ENCODE measurements at places on chromosomes 12 and 14.

- no peak for DNase-seq
Measured at GRCh38 chr12:111444314-111444924, 38.7 kb downstream of the SH2B3 start.

- no peak for DNase-seq
Measured at GRCh38 chr14:20492486-20492885, 12.9 kb upstream of the RNASE10 start.

- DNase-seq = no peak
Measured at GRCh38 chr14:34078117-34078743, 127.4 kb upstream of the EGLN3 start.

DNA sequence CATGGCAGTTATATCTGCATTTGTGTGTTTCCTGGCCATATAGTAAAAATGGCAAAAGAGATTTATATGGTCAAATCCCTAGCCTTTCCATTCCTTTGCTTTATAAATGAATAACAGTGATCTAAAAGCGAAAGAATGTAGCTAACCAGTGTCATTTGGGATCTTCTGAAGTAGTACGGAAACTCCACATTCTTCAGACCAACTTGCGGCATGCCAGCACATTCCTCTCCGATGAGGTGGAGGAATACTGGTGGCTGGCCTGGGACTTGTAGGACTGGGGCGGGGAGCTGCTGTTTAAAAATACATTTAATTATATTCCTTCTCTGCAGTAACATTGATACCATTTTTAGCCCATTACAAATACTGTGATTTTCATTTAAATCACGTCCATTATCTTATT lies 85.3 kb downstream of the SAMD4A start:
- DNase-seq = peak; percentile 90

- DNase-seq = peak; percentile 79
Measured at GRCh38 chr12:4118017-4118510, 155.5 kb upstream of the CCND2 start.

DNA sequence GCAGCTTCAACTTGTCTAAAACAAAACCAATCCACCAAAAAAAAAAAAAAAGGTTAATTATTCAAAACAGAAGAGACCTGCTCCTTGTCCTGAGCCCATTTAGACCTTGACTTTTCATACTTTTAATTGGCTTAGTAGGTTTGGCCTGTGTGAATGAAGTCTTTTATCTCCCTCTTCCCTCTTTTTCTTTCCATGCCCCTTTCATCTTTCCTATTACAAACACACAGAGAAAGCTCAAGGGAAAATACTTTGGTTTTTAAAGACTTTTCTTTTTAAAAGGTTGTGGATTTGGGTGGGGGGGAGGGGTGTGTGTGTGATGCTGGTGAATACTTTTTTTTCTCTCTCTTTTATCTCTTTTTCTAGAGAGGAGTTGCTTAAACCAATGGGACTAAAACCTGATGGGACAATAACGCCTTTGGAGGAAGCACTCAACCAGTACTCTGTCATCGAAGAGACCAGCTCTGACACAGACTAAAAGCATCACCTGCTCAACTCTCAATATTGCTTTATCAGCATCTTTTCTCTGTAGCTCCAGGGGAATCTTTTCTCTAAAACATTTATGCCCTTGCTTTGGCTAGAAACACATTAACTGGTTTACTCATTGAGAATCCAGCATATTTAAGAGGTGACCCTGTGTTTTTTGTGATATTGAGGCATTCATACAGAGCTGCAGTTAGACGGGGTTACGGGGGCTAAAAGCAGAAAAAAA lies 70.0 kb upstream of the TMEM263 start:
- no peak for DNase-seq

DNA sequence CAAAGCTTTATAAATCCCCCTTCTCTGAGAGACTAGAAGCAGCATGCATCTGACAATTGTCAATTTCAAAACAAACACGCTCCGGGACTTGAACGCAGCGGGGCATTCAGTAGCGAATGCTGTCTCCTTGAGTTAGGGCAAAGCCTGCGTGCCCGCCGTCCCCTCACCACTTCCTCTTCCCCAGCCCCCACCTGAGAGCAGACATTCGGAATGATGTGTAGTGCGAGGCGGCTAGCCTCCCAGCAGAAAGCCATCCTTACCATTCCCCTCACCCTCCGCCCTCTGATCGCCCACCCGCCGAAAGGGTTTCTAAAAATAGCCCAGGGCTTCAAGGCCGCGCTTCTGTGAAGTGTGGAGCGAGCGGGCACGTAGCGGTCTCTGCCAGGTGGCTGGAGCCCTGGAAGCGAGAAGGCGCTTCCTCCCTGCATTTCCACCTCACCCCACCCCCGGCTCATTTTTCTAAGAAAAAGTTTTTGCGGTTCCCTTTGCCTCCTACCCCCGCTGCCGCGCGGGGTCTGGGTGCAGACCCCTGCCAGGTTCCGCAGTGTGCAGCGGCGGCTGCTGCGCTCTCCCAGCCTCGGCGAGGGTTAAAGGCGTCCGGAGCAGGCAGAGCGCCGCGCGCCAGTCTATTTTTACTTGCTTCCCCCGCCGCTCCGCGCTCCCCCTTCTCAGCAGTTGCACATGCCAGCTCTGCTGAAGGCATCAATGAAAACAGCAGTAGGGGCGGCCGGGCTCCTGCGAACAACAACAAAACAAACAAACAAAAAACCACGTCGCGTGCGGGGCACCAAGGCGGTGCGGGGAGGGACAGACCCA lies 2.2 kb downstream of the PRMT8 start:
- DNase-seq = peak; percentile 64

- no peak for DNase-seq
Measured at GRCh38 chr14:93286212-93286890, 46.5 kb downstream of the BTBD7 start.

DNA sequence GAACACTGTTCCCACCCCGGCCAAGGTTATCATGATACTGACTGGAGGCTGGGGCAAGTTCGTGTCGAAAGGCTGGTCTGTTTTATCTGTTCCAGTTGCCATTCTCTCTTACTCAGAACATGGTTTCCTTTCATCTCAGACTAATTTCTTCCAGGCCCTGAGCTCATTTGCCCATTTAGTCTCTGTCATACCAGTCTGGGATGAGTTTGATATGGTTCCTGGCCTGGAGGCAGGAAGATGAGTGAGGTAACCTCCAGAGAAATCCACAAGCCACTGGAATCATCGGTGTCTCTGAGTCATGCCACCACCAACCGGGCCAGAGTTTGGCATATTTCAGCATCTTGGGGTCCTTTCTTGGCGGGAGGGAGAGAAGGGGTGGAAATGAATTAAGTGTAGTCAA lies 114.7 kb downstream of the NTF3 start:
- no peak for DNase-seq

- peak; percentile 41 for DNase-seq
Measured at GRCh38 chr12:114682785-114683708, 928 bp downstream of the TBX3 start.

DNA sequence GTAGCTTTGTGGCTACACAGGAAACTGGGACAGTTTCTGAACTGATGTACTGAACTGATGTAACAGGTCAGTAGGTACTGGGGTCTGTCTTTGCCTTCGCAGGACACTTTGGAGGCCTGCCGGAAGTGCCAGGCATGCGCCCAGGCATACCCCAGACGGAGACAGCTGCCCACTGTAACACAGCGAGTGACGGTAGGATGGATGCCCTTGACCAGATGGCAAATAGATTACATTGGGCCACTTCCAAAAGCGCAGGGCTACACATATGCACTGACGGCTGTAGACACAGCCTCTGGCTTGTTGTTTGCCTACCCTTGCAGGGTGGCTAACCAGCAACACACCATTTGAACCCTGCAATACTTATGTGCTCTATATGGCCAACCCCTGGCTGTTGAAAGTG lies 94.1 kb upstream of the TMPO start:
- DNase-seq = no peak

DNA sequence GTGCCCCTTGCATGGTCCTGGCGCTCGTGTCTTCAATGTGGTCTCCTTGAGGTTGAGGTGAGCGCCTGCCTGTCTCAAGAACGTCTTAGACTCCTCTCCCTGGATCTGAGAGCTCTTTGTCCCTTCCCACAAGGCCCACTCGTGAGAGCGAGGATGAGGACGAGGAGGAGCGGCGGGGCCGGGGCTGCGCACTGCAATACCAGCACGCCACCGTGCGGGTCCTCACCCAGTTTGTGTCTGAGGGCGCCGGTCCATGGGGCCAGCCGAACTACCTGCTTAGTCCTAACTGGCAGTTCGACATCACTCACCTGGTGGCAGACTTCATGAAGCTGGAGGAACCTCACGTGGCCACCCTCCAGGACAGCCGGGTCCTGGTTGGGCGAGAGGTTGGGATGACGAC lies 128.1 kb downstream of the SLC15A4 start:
- DNase-seq = no peak

DNA sequence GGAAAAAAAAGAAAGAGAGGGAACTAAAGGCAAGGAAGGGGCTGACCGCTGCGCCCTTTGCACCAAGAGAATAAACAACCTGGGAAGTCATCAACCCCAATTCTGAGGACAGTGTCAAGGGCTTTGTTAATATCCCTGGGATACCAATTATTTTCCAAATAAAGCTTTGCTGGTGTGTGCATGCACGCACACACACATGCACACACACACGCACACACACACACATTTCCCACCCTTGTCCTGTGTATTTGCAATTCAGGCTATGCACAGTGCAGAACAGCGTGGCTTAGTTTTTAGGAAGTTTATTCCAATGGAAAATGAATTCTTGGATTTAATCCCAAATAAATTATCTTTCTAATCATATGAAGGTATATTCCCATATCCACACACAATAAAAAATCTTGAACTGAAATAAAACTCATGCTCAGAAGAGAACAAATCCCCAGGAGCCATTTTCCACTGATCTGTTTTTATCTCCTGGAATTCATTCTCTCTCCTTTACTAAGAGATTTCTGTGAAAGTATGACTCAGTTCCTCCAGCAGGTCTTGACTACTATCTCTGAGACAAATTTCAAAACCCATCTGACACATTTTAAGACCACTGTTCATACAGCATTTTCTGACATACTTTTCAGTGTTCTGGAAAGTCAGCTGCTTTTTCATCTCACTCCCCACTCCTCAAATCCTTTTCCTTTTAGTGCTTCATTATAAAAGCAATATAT lies 334.4 kb upstream of the ATP2B1 start:
- DNase-seq = no peak

- peak; percentile 55 for DNase-seq
Measured at GRCh38 chr12:78898416-78898815, 33.8 kb downstream of the SYT1 start.

DNA sequence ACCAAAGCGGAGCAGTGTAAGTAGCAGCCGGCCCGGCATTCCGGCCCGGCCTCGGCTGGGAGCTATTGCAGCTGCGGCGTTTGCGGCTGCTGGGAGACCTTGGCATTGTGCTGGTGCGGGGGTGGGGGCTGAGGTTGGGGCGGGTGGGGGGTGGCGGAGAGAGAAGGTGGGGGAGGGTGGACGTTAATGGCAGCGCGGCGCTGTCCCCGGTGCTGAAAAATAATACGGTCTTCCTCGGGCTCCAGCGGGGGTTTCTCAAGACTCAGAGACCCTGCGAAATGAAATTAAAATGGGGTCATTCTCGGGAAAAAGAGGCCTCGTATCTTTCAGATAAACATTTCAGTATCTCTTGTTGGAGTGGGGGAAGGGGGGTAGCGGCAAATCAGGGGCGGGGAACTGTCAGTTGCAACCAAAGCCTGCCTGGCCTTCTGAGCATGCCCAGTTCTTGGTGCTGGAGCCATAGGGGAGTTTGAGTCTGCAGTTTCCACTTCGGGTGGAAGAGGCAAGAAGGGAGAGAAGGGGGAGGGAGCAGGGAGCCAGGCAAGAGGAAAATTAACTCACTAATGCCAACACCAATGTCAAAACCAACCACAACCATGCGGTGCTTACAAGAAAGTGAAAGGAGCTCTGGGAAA lies 414 bp downstream of the UNC79 start:
- DNase-seq = no peak

DNA sequence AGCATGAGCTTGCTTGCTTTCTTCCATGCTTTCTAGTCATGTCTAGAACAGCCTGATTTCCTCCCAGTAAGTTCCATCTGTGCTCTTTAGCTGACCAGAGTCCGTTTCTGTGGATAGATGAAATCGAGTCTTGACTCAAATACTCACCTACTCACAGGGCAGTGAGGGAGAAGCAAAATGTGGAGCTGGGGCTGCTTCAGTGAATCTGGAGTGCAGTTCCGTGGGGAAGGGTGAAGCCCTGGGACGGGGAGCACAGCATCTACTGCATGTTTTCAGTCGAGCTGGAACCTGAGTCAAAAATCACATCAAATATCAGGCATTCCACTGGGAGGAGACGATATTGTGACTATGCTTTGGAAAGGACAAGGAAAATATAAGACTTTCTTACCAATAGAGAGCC lies 70.3 kb upstream of the PRMT8 start:
- no peak for DNase-seq

DNA sequence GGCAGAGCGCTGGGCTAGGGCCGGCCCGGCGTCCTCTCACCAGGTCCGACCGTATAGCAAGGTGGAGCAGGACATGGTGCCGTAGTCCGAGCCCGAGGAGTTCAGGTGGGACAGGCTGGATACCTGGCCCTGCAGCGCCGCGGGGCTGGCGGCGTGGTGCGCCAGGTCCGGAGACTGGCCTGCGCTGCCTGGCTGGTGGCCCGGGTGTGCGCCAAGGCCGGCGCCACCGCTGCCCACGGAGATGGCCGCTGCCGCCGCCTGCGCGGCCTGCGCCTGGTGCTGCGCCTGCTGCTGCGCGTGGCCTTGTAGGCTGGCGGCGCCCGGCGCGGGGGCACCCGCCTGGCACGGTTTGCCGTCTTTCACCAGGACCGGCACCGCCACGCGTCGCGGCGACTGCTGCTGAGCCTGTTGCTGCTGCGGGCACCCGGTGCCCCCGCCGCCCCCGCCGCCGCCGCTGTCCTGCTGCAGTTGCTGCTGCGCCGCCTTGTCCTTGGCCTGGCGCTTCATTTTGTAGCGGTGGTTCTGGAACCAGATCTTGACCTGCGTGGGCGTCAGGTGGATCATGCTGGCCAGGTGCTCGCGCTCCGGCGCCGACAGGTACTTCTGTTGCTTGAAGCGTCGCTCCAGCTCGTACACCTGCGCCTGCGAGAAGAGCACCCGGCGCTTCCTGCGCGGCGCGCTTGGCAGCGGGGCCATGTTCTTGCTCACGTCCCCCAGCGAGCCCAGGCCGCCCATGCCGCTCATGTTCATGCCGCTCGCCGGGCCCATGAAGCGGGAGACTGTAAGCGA lies 2.6 kb downstream of the NKX2-1 start:
- no peak for DNase-seq

DNA sequence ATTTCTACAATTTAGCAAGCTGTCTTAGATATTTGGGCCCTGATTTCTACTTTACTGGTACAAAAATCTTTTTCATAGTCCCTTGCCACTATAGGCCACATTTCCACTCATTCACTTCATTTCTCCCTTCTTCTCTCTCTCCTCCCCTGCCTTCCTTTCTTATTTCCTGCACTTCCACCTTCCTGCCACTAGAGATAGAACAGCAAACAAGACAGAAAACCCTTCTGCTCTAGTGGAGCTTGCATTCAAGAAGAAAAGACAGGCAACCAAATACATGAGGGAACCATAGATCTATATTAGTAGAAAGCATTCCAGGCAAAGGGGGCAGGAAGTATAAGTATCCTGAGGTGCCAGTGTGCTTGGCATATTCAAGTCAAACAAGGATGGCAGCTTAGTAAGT lies 623.5 kb downstream of the FLRT2 start:
- no peak for DNase-seq

DNA sequence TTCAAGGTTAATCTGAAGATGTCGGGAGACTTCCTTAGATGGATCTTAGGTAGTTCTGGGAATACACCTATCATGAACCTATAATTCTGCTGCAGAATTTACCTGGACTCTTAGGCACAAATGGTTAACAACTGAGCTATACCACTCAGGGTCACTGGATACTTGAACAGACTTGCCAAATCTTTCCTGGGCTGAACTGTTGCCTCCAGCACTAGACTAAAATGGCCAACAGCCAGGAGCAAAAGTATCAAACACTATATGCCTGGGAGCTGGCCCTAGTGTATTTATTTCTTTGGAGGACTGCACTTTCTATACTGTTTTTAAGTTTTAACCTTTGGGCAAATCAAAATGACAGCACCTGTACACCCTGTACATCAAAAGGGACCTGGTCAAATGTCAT lies 252.8 kb downstream of the TMEM117 start:
- no peak for DNase-seq
